ENCODE measurements at places on chromosomes 2 and 18. TPM values are rescaled to one million over a fixed set of nuclear protein-coding genes. Genes with fewer than 3 reads are reported as not detected.

The FNDC4 gene
- total RNA-seq: 17.7 TPM

- no peaks in the 10 kb centered on the region for H3K36me3 ChIP-seq
- peaks cover 13% of the 10 kb centered on the region for H3K4me1 ChIP-seq
- no peaks in the 10 kb centered on the region for H3K27me3 ChIP-seq
- DNase-seq: peak; percentile 48
These were observed 88.8 kb upstream of the ACVR2A start for GRCh38 chr2:147756069-147756468.

The INHBB gene
- not detected for total RNA-seq

GRCh38 chr2:216918088-216918680, 58.3 kb upstream of the TNP1 start:
- peak; percentile 25 for DNase-seq
- no peak overlapping the region for H3K4me3 ChIP-seq
- H3K4me1 ChIP-seq: no peaks in the 10 kb centered on the region
- no peaks in the 10 kb centered on the region for H3K27me3 ChIP-seq
- H3K27ac ChIP-seq: no peak overlapping the region
- no peaks in the 10 kb centered on the region for H3K36me3 ChIP-seq

GRCh38 chr2:68377137-68377780, 12.2 kb downstream of the PLEK start:
- H3K27ac ChIP-seq: no peak overlapping the region
- H3K4me1 ChIP-seq: no peaks in the 10 kb centered on the region
- no peaks in the 10 kb centered on the region for H3K36me3 ChIP-seq
- no peak overlapping the region for H3K4me3 ChIP-seq
- DNase-seq: no peak

All from endodermal cell (in vitro differentiated cells).